ENCODE measurements at places on chromosomes 7 and 10. TPM values are rescaled to one million over a fixed set of nuclear protein-coding genes. Genes with fewer than 3 reads are reported as not detected.
A peak's percentile ranks its signal among the peaks of the same experiment; 100 is the strongest.

- no peak for DNase-seq
Measured at GRCh38 chr10:96380821-96381220, 22.0 kb upstream of the OPALIN start.

GRCh38 chr7:12389089-12389700, 14.5 kb downstream of the VWDE start:
- no peak for DNase-seq

UBTD1 gene
- total RNA-seq: 32.7 TPM

GRCh38 chr7:7351156-7351555, 168.8 kb downstream of the C1GALT1 start:
- DNase-seq: no peak

DPY19L1 gene
- 27.1 TPM for total RNA-seq

NPC1L1 gene
- not detected for total RNA-seq

DNA sequence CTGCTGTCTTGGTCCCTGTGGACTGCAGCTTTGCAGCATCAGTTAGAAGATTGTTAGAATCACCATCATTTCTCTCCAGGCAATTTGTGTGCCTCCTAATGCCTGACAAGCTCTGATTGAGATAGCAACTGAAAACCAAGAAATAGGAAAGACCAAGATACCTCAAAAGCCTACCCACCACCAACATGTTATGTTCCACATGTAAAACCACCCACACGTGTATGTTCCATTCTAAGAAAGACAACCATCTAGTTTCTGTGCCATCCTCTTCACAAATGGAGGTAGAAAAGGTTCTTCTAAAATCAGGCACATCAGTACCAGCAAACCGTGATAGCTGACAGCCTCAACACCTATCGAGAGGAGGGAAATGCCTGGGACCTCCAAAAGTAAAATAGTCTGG, 46.9 kb downstream of the TASOR2 start:
- no peak for DNase-seq

- DNase-seq: no peak
Measured at GRCh38 chr7:109387530-109387929, 817.9 kb downstream of the DNAJB9 start.

DNA sequence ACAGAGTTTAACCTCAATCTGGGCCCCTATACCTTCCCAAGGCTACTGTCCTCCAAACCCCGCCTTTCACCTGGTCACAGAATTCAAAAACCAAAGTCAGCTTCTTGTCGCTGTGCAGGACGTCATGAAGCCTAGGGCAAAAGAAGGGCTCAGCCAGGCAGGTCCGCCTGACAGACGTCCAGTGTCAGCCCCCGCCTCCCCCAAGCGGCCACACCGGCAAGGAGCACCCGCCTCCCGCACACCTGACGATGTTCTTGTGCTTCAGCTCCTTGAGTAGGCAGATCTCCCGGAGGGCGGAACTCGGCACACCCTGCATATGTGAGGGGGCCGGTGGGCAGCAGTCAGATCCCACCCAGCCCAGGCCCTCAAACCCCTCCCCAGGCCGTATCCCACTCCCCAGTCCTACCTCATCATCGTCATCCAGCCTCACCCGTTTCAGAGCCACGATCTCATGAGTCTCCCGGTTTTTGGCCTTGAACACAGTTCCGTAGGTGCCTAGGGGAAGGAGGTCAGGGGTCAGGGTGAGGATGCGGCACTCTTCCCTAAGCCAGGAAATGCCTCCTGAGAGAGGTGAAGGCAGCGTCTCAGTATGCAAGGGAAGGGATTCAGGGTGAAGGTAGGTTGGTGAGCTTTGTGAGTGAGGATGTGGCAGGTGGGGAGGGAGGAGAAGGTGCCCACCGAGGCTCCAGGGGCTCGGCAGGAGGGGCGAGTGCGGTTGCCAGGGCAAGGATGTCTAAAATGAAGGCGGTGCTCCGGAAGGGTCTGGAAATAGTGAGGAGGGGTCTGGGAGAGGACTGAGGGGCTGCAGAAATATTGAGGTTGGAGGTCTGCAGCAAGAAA, 811 bp downstream of the CDK5 start:
- peak; percentile 72 for DNase-seq

DNA sequence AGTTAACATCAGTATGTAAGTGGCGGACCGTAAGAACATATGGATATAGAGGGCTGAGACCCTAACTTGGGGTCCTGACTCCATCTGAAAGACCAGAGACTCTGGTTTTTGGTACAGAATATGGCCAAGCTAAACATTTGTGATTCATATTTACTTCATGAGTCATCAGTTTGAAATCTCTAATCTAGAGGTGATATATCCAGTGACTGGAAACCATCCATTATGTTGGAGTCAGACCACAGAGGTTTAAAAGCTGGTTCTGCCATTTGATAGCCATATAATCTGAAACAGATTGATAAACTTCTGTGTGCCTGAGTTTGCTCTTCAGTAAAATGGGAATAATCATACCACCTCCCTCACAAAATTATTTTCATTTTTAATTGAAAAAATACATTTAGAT, 505.3 kb downstream of the SORCS3 start:
- no peak for DNase-seq

NKX1-2 gene
- total RNA-seq: not detected

CALU gene
- total RNA-seq: 708 TPM

DENND2A gene
- total RNA-seq: 0.36 TPM

DNA sequence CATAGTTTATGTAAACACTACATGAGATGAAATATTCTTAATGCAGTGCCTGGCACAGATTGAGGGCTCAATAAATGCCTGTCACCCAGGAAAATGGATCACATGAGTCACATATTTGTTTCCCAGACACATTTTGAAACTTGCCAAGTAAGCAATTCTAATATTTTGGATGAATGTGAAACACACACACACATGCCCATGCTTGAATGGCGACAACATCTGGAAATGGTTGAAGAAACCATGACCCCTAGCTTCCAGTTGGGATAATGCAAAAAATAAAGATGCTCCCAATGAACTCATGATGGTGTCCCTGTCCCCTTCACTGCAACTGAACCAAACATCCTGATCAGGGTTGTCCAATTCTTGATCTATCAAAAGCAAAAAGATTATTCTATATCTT, 797.3 kb downstream of the XPNPEP1 start:
- no peak for DNase-seq

CPSF4 gene
- total RNA-seq: 101 TPM

GRCh38 chr10:70333268-70333667, 49.2 kb downstream of the LRRC20 start:
- no peak for DNase-seq

DNA sequence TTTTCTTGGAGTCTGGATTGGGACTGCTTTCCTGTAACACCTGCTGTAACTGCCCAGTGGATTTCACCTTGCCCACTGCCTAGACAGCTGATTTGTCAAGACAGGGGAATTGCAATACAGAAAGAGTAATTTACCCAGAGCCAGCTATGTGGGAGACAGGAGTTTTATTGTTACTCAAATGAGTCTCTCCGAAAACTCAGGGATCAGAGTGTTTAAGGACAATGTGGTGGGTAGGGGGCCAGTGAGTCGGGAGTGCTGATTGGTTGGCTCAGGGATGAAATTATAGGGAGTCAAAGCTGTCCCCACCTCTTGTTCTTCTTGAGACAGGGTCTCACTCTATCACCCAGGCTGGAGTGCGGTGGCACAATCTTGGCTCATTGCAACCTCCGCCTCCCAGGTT, 25.2 kb upstream of the BNIP3 start:
- no peak for DNase-seq

GRCh38 chr7:24572016-24572392, 1.2 kb upstream of the PALS2 start:
- peak; percentile 60 for DNase-seq

DNA sequence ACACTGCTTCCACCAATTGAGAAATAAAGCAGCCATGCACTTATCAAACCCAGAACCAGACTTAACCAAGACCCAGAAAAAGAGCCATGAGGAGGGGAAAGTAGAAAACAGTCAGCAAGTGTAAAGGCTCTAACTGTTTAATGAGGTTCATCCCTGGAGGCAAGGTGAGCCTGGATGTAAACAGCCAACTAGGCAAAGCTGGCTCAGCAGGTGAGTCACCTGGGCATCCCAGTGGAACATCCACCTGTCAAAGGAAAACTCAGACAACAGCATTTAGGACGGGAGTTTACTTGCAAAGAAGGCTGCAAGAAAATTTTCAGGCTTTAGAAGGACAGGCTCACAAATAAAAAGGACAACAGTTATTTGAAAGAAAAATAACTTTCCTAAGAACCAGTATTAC, 153.0 kb downstream of the SNX13 start:
- DNase-seq: no peak

- no peak for DNase-seq
Measured at GRCh38 chr10:14087566-14087965, 243.2 kb downstream of the FRMD4A start.

- DNase-seq: no peak
Measured at GRCh38 chr10:11154849-11155498, 137.3 kb downstream of the CELF2 start.

AUTS2 gene
- 17.4 TPM for total RNA-seq

SEMA3D gene
- 0.72 TPM for total RNA-seq

GBX1 gene
- not detected for total RNA-seq

PLEKHS1 gene
- not detected for total RNA-seq

NXPH1 gene
- total RNA-seq: not detected

PLCE1 gene
- total RNA-seq: 6.2 TPM

TMEM229A gene
- total RNA-seq: not detected

KCNK18 gene
- not detected for total RNA-seq

GRCh38 chr10:43351301-43351700, 20.1 kb upstream of the FXYD4 start:
- peak; percentile 21 for DNase-seq

GPR146 gene
- 5.1 TPM for total RNA-seq

KCNH2 gene
- total RNA-seq: not detected

- DNase-seq: peak; percentile 86
Measured at GRCh38 chr7:13017333-13017857, 330.0 kb downstream of the ARL4A start.

NANOS1 gene
- total RNA-seq: 1.1 TPM

DNA sequence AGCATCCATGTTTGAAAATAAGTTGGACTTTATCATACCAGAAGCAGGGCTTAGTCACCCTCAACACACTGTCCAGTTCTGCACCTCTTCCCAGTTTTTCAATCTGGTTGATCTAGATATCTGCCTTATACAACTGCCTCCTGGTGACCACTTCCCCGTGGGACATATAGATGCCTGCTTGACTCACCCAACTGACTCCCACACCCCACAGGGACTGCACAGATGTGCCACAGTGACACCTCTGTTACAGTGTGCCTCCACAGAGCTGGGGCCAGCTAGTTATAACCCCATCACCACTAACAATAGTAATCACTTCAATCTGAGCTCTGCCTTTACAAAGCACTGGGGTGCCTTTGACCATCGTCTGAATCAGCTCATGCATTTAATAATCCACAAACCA, 82.6 kb upstream of the AOAH start:
- no peak for DNase-seq

DNA sequence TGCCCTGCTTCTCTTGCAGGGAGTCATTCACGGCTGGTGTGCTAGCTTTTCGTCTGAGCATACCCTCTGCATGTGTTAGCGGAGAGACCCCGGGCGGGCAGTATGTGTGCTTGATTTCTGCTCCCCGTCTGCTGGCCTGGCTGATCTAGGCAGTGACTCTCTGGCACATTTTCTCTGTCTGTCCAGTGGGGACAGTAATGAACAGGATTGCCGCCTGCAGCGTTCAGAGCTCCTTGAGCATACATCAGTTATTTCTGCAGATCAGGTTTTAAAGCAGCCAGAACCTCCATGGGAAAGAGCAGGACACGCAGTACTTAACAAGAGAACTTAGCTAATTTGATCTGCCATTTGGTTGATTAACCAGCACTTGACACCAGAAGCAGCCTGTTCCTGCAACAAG, 242.5 kb downstream of the CELF2 start:
- no peak for DNase-seq

GRCh38 chr7:44489955-44490350, 505 bp downstream of the NUDCD3 start:
- DNase-seq: no peak

STEAP1B gene
- 31.8 TPM for total RNA-seq

DNA sequence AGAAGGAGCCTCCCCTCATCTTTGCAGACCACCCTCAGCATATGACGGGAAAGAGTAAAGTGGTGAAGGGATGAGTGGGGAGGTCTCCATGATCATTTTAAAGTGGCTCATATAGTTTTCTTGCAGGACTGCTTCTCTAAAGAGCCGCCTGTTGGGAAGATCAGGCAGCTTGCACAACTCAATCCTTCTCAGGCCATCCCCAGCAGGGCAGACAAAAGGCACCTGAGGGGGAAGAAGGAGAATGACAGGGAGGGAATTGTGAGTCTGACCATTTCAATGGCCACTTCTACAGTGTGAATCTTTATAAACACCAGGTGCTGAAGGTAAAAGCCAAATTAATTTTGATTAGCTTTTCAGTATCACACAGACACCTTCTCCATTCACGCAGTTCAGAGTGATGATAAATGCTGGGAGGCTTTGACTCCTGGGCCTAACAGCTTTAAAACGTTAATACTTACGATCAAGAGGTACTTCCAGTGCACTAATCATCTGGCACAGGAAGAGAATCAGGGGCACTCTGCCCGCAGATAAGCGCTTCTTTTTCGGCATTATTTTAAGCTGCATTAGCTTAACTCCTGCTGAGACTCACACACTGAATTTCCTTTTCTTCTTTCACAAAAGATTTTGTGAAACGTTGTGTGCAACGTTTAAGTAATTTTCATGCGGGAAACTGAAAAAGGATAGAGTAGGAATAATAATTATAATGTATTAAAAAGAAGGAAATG, 109.5 kb upstream of the LAMB4 start:
- DNase-seq: no peak

GRCh38 chr7:117045927-117046710, 92.8 kb downstream of the ST7 start:
- no peak for DNase-seq

DNA sequence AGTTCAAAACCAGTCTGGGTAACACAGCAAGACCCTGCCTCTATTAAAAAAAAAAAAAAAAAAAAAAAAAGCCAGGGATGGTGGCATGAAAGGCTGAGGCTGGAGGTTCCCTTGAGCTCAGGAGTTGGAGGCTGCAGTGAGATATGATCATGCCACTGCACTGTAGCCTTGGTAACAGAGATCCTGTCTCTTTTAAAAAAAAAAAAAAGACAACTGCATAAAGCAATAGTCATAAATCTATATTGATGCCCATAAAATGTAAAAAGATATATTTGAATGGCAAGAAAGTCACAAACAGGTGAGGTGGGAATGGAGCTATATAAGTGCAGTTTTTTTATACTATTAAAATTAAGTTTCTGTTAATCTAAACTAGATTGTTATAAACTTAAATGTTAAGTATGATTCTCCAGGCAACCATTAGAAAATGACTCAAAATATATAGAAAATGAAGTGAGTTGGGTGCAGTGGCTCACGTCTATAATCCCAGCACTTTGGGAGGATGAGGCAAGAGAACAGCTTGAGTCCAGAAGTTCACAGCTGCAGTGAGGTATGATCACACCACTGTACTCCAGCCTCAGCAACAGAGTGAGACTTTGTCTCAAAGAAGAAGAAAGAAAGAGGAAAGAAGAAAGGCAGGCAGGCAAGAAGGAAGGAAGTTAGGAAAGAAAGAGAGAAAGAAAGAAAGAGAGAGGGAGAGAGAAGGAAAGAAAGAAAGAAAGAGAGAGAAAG, 13.4 kb upstream of the HNRNPH3 start:
- DNase-seq: no peak

All from osteoblast (primary cell).